Endodermal cell (in vitro differentiated cells): ENCODE measurements at places on chromosomes 4 and X.

GRCh38 chrX:107465932-107466620, 16.6 kb downstream of the FRMPD3 start:
- DNase-seq, result peak; percentile 61

- no peak for DNase-seq
Measured at GRCh38 chrX:43881410-43882293, 598 bp downstream of the MAOB start.

GRCh38 chrX:83521905-83522304, 13.8 kb downstream of the POU3F4 start:
- DNase-seq, result no peak

- DNase-seq, result no peak
Measured at GRCh38 chrX:43002526-43003203, 224.7 kb upstream of the PPP1R2C start.

- no peak for DNase-seq
Measured at GRCh38 chr4:152468408-152468807, 67.5 kb downstream of the FBXW7 start.

DNA sequence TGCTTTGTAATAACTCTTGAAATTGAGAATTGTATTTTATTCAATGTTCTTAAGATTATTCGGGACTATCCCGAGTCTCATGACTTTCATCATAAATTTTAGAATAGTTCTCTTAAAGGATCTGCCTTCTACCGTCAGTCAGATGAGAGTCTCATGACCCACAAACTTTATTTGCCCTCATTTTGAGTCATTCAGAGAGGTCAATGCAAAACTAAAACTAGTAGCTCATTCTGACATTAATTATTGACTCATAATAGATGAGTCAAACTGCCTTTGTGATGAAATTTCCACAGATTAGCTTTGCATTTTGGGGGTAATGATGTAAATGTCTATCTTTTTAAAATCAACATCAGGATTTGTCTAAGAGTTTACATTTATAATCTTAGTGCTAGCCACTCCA, 1527.3 kb downstream of the TECRL start:
- no peak for DNase-seq

DNA sequence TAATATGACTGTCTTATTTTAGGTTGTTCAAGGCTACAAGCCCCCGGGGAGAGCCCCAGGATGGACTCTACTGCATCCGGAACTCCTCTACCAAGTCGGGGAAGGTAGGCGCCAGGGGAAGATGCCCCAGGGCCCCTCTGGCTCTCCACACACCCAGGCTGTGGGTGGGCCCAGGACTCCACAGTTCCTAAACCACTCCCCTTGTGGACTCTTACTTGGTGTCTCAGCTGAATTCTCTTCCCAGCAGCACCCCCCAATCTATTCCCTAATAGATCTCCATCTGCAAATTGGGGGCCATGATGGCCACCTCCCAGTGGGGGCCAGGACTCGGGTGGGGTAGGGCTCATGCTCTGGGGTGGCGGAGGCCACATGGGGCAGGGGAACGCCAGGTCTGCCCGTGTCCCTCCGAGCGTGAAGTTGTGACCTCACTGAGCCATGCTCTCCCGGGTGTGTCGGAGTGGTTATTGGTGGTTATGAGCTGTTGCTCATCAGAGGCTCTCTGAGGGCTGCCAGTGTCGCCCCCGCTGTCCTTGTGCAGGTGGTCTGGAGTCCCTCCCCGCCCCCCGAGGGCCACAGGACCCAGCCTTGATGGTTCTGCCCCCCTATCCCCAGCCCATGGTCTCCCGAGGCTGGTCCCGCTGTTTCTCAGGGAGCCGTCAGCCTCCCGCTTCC, 11.2 kb upstream of the ADD1 start:
- peak; percentile 28 for DNase-seq

DNA sequence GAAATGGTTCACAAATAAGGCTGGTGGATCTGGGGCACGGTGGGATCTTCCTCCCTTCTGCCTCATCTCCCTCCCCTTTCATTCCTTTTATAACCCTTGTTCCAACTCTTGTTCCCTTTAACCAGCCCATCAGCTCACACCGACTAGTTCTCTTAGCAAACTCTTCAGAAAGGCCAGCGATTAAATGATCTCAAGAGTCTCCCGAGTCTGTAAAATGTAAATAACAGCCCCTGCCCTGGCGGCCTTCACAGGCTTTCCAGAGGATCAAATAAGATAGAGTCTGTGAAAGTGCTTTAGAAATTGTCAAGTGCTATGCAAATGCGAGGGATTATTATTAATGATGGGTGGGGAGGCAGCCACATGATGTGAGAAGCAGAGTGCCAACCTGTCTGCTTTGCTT, 27.1 kb downstream of the TSC22D3 start:
- no peak for DNase-seq

DNA sequence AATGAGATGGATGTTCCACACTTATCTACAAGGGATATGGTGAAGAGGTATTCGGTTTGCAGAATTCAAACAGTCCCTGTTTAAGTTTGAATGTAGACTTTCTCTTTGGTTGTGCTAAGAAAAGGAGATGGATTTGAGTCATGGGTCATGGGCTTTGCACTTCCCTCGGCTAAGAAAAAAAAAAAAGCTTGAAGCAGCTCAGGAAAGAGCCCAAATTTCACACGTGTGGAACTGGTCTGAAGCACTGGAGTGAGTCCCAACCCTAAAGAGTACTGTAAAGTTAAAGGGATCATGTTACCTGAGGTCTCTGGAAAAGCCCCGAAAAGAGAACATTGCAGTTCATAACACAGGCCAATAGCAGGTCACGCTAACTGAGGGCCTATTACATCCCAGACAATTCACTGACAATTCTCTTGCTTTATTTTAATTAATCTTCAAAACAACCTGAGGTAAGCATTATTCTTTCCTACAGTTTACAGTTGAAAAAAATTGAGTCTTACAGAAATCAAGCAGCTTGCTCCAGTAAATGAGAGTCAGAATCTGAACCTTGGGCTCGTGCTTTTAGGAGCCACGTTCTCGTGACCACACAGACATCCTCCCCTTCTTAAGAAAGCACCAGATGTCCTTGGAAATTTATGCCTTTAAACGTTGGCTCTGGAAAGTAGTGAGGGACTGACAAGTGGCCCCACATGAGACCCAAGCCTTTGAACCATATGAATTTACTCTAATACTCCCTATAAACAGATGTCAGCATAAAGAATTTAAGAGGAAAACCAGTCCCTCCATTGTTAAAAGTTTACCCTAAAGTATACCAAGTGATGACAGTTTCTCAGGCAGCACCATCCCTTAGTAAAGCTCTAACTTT, 89.3 kb downstream of the MAD2L1 start:
- peak; percentile 35 for DNase-seq

DNA sequence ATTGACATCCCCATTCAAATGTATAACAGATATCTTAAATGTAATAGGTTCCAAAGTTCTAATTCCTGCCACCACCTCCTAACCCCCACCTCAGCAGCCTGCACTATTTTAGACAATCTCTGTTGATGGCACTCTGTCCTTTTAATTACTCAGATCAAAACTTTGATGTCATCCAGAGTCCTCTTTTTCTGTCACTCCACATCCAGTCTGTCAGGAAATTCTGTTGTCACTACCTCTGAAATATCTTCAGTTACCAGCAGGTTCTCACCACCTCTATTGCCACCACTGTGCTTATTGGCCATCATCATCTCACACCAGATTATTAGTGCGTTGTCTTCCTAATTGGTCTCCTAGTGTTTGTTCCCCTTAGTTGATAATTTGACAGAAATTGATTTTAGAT, 76.2 kb downstream of the PTPN13 start:
- no peak for DNase-seq

GRCh38 chr4:78119698-78120097, 62.6 kb downstream of the FRAS1 start:
- no peak for DNase-seq

- no peak for DNase-seq
Measured at GRCh38 chrX:1316527-1316926, 20.1 kb upstream of the IL3RA start.

GRCh38 chrX:40878766-40879165, 143.4 kb upstream of the MED14 start:
- DNase-seq, result no peak

DNA sequence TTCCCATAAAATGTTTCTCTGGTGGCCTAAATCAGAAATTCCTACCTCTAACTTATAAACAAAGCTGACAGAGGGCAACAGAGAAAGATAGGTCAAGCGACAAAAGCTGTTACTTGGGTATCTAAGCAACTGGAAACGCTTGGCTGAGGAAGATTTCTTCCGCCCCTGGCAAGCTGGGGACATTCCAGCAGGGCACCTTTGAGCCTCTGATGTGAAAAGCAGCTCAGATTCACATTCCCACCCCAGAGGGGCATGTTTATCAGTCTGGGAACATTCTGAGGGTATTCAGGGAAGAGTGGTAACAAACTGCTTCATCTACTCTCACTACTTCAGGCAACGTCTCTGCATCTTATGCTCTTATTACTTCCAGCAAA, 3.5 kb upstream of the CDS1 start:
- peak; percentile 84 for DNase-seq

- no peak for DNase-seq
Measured at GRCh38 chrX:132375941-132376340, 112.9 kb downstream of the MBNL3 start.

DNA sequence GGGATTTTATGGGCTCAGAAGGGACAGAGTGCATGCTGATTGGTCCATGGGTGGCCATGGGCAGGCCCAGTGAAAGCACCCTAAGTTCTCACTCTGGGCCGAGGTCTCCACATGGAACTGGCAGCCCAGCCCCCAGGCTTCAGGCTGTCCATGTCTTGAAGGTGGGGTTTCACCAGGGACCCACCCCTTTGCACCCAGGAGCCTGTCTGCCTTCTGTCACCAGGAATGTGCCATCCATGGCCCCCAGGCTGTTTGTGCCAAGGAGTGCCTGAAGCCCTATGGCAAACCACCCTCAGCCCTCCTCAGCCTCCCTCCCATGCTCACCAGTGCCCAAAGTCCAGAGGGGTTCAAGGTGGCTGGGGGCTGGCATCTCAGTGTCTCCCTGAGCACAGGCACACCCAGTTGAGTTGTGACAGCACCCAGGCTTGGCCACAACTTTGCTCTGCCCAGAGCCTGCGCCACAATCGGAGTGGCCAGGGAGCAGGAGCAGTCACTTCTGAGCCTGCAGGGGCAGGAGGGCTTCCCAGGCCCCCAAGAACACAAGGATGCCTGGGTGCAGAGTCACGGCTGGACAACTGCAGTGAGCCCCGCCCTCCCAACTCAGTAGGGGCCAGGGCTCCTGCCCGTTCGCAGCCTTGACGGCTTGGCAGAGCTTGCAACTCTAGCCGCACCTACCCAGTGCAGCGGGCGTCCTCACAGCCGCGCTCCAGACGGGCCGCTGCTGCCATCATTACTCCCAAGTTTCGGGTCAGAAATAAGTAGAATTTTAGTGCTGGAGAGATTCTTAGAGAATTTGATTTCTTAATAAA, 185.3 kb upstream of the NUDT6 start:
- DNase-seq, result no peak
